ENCODE measurements at places on chromosomes 1 and 21. TPM values are rescaled to one million over a fixed set of nuclear protein-coding genes. Genes with fewer than 3 reads are reported as not detected.

GRCh38 chr1:42179275-42179674, 14.7 kb upstream of the GUCA2A start:
- no peaks in the 10 kb centered on the region for H3K36me3 ChIP-seq
- H3K4me3 ChIP-seq, result no peak overlapping the region
- no peaks in the 10 kb centered on the region for H3K4me1 ChIP-seq
- H3K27me3 ChIP-seq, result no peaks in the 10 kb centered on the region
- H3K27ac ChIP-seq, result no peak overlapping the region

GRCh38 chr1:19635646-19636045, 8.5 kb upstream of the NBL1 start:
- H3K4me1 ChIP-seq, result no peaks in the 10 kb centered on the region
- no peaks in the 10 kb centered on the region for H3K36me3 ChIP-seq
- no peaks in the 10 kb centered on the region for H3K27me3 ChIP-seq
- H3K27ac ChIP-seq, result no peak overlapping the region

The DDR2 gene
- 266 TPM for total RNA-seq

DNA sequence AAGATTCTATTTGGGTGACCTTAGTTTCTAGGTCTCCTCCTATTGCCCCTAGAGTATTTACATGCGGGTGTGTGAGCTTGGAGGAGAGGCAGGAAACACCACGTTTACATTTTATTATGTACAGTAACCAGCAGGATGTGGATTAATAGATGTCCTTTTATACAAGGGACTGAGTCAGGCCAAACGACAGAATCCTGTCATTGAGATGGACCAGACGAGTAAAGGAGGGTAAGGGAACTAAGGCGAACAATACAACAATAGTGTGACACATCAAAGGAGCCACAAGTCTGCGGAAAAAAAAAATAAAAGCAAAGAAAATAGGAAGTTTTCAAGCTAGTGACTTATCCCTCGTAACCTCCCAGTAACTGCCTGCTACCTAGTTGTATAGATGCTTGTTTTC, 151.1 kb downstream of the GABPA start:
- DNase-seq, result no peak
- no peaks in the 10 kb centered on the region for H3K27me3 ChIP-seq
- H3K27ac ChIP-seq, result peak overlapping the region; percentile 59
- peaks cover 22% of the 10 kb centered on the region for H3K36me3 ChIP-seq
- H3K4me3 ChIP-seq, result no peak overlapping the region
- no peaks in the 10 kb centered on the region for H3K4me1 ChIP-seq

The GMEB1 gene
- 8.0 TPM for total RNA-seq

The ZSWIM5 gene
- total RNA-seq, result 34.0 TPM

The OR6P1 gene
- not detected for total RNA-seq

- DNase-seq, result no peak
- H3K36me3 ChIP-seq, result no peaks in the 10 kb centered on the region
- peaks cover 7% of the 10 kb centered on the region for H3K27me3 ChIP-seq
- no peak overlapping the region for H3K4me3 ChIP-seq
- no peaks in the 10 kb centered on the region for H3K4me1 ChIP-seq
Observed at GRCh38 chr1:17258116-17258757, 9.3 kb downstream of the PADI3 start.

The ASPM gene
- total RNA-seq, result 1.0 TPM

DNA sequence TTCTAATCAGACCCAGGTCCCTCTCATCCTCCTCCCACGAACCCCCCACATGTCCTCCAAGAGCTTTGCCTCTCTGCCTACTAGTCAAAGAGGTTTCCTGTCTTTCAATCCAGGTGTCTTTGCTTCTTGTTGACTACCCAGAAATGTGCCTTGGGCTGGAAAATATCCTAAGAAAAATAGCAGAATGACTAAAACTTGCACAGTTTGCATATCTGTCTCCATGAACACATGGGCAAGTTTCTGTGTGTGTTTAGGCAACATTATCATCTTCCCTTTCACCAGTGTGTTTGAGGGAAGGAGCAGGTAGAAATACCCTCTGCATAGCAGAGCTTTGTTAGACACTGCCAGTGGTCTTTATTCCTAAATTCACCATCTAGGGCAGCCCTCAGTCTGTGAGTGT, 1.5 kb downstream of the C1orf116 start:
- H3K4me3 ChIP-seq, result no peak overlapping the region
- no peak overlapping the region for H3K27ac ChIP-seq
- no peaks in the 10 kb centered on the region for H3K27me3 ChIP-seq

The AIRE gene
- total RNA-seq, result not detected

- no peak overlapping the region for H3K4me3 ChIP-seq
- no peaks in the 10 kb centered on the region for H3K36me3 ChIP-seq
- H3K4me1 ChIP-seq, result no peaks in the 10 kb centered on the region
- H3K27me3 ChIP-seq, result no peaks in the 10 kb centered on the region
Observed at GRCh38 chr1:63294803-63295594, 27.4 kb upstream of the FOXD3 start.

DNA sequence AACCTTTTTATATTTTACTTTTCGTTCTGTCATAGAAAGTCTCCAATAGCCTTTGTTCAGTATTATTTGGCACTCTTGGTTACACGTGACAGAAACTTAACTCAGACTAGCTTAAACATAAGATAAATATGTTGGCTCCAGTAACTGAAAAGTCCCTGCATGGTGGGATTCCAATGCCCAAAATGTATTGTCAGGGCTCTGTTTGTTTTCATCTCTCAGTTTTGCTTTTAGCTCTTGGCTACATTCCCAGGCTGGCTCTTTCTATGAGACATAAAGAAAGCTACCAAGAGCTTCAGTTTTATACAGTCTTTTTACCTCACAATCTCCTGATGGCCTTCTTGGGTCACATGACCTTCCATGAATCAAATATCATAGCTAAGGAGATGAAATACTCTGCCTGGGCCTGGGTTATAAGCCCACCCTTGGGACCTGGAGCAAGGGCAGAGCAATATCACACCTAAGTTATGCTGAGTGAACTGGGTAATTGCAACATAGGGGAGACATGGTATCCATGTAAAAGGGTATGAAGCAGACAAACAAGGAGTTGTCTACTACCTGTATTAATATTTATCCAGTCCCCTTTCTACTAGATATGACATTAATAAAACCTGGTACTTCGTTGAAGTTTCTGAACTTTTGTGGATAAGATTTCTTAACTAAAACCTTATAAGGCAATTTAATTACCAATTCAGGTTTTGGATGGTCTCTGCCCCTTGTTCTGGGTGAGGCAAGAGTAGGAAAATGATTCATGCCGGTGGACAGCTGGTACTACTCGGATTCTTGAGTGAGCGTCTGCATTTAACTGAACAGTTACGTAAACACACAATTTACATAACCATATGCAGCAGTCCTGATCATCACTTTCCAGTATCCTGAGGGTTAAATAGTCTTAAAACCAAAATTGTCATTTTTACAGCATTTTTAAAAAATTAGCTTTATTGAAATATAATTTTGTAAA, 442.3 kb downstream of the GPATCH2 start:
- DNase-seq, result no peak
- no peaks in the 10 kb centered on the region for H3K27me3 ChIP-seq
- no peaks in the 10 kb centered on the region for H3K4me1 ChIP-seq
- H3K4me3 ChIP-seq, result no peak overlapping the region

GRCh38 chr1:99465176-99465900, 180.6 kb upstream of the PALMD start:
- no peak overlapping the region for H3K27ac ChIP-seq
- DNase-seq, result no peak
- H3K4me1 ChIP-seq, result no peaks in the 10 kb centered on the region
- H3K4me3 ChIP-seq, result no peak overlapping the region
- H3K36me3 ChIP-seq, result no peaks in the 10 kb centered on the region

GRCh38 chr1:210641582-210641981, 312.9 kb downstream of the HHAT start:
- DNase-seq, result no peak
- no peaks in the 10 kb centered on the region for H3K27me3 ChIP-seq
- no peaks in the 10 kb centered on the region for H3K4me1 ChIP-seq
- H3K27ac ChIP-seq, result no peak overlapping the region

The DENND2C gene
- total RNA-seq, result 1.8 TPM

- no peaks in the 10 kb centered on the region for H3K36me3 ChIP-seq
- H3K27ac ChIP-seq, result no peak overlapping the region
- peaks cover 12% of the 10 kb centered on the region for H3K4me1 ChIP-seq
- DNase-seq, result no peak
Observed at GRCh38 chr1:109623601-109624161, 4.0 kb downstream of the AMPD2 start.

The FAM151A gene
- not detected for total RNA-seq

GRCh38 chr1:170240409-170240808, 94.7 kb downstream of the NTMT2 start:
- no peak overlapping the region for H3K27ac ChIP-seq
- no peaks in the 10 kb centered on the region for H3K27me3 ChIP-seq
- H3K36me3 ChIP-seq, result no peaks in the 10 kb centered on the region

DNA sequence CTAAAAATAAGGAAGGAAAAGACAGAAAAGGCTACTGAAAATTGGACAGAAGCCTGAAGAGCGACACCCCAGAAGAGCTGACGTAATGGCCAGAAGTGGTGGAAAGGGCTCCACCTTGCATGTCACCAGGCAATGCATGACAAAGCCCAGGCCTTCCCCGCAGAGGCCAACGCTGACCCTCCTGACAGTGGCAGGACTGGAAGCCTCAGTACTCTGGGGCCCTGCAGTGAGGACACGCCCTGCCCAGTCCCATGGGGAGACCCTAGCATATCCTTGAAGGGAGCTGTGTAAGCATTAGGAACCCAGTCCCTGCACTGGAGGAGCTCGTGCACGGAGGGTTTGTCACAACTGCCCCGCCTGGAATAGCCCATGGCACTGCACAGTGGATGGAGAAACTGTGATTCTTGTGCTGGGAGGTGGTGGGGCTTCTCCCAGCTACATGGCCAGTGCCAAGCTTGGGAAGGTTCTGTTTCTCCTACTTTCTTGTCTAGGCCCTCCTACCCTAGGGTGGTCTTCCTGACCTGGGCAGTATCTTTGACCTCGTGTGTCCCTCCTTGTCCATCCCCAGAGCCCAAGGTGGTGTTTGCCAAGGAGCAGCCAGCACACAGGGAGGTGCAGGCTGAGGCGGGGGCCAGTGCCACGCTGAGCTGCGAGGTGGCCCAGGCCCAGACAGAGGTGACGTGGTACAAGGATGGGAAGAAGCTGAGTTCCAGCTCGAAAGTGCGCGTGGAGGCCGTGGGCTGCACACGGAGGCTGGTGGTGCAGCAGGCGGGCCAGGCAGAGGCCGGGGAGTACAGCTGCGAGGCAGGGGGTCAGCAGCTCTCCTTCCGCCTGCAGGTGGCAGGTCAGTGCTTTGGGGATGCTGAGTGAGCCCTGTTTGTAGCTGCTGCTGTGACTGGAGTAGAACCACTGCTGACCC, 60.4 kb downstream of the OBSCN start:
- no peak overlapping the region for H3K4me3 ChIP-seq
- H3K27ac ChIP-seq, result no peak overlapping the region
- DNase-seq, result no peak

The KHDC4 gene
- 52.9 TPM for total RNA-seq

DNA sequence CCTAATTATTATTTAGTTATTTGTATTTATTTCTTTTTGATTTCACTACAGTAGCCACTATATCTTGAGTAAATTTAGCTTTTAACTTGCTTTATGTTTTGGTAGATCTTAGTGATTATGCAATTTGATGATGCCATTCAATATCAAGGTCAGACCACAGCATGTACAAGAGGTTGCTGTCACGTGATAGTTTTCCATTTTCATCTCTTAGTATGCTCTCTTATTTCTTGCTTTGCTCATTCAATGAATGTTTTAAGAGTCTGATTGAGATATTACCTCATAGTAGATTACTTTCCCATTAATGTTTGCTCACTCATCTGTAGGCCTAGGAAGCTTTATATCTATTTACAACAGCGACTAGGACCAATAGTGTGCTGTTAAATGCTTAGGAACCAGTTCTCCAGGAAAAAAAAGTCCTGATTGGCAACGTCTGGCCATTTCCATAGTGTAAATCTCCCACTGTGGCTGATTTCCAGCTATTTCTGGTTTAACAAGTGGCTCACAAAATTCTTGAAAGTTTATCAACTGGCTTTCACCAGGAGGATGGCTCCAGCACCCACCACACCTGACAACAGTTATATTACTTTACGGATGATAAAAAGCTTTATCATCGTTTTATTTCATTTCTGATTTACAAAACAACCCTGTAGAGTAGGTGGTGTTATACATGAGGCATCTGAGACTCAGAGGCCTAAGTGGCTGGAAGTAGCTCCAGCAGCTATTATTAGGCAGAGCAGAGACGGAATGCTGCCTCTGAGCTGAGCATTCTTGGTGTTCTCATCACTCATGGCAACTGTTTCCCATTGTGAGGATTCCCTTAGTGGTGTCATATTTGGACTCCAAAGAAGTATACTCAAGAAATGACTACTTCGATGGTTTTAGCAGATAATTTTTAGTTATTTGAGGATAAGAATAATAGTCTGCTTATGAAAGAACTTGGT, 235.2 kb downstream of the DISC1 start:
- no peak for DNase-seq
- H3K4me1 ChIP-seq, result peaks cover 15% of the 10 kb centered on the region
- no peak overlapping the region for H3K27ac ChIP-seq

- H3K27me3 ChIP-seq, result no peaks in the 10 kb centered on the region
- no peak for DNase-seq
- no peaks in the 10 kb centered on the region for H3K4me1 ChIP-seq
- no peaks in the 10 kb centered on the region for H3K36me3 ChIP-seq
- H3K27ac ChIP-seq, result no peak overlapping the region
- H3K4me3 ChIP-seq, result no peak overlapping the region
Observed at GRCh38 chr1:161298116-161298515, 11.7 kb downstream of the MPZ start.

DNA sequence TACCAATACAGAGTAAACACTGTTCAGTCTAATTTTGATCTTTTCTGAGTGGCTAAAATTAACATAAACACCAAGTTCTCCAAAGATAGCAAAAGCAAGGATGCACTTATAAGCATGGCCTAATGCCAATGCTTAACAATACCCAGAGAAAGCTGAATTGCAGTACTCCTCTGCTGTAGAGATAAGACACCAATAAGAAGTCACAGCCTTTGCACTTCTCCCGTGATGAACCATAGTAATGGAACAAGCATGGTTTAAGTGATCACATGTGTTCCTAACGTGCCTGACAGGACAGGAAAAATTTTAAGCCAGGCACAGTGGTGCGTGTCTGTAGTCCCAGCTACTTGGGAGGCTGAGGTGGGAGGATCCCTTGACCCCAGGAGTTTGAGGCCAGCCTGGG, 5.6 kb downstream of the PRDX1 start:
- H3K27me3 ChIP-seq, result no peaks in the 10 kb centered on the region
- peaks cover 5% of the 10 kb centered on the region for H3K4me1 ChIP-seq
- no peak overlapping the region for H3K4me3 ChIP-seq
- DNase-seq, result no peak

- no peak overlapping the region for H3K27ac ChIP-seq
- no peak for DNase-seq
- no peaks in the 10 kb centered on the region for H3K4me1 ChIP-seq
- H3K27me3 ChIP-seq, result no peaks in the 10 kb centered on the region
Observed at GRCh38 chr1:165222580-165222979, 133.9 kb downstream of the LMX1A start.

GRCh38 chr1:199843861-199844260, 183.6 kb upstream of the NR5A2 start:
- peaks cover 3% of the 10 kb centered on the region for H3K4me1 ChIP-seq
- H3K4me3 ChIP-seq, result no peak overlapping the region
- no peaks in the 10 kb centered on the region for H3K27me3 ChIP-seq
- H3K27ac ChIP-seq, result no peak overlapping the region
- H3K36me3 ChIP-seq, result no peaks in the 10 kb centered on the region
- no peak for DNase-seq

Measured in adrenal gland (tissue), 19 donors.